Prostate gland (tissue), 2 donors: ENCODE measurements at places on chromosomes 16 and 17. TPM values are rescaled to one million over a fixed set of nuclear protein-coding genes. Genes with fewer than 3 reads are reported as not detected.

- DNase-seq, result no peak
These were observed 62.6 kb downstream of the BANP start for GRCh38 chr16:88013766-88014251.

- no peak for DNase-seq
These were observed 12.8 kb upstream of the CES3 start for GRCh38 chr16:66948134-66948836.

DNA sequence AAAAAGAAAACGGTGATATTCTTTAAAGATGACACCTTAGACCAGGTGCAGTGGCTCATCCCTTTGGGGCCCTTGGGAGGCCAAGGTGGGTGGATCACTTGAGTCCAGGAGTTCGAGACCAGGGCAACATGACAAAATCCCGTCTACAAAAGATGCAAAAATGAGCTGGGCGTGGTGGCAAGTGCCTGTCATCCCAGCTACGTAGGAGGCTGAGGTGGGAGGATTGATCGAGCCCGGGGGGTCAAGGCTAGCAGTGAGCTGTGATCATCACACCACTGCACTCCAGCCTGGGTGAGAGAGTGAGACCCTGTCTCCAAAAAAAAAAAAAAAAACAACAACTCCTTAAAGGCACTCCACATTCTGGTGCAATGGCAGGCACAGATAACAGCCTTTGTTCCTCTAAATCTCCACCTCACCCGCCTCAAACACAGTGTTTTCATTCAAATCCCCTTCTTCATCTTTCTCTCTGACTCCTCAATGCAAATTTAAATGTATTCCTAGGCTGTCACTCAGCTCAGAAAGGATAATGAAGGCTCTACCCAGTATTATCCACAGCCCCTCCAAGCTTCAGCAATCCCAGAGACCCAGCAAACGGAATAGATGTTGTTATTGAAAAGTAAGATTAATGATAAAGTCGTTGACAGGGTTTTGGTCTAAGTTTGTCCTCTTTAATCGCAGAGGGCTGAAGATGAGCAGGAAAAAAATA lies 56.2 kb upstream of the CACNG5 start:
- no peak for DNase-seq

DNA sequence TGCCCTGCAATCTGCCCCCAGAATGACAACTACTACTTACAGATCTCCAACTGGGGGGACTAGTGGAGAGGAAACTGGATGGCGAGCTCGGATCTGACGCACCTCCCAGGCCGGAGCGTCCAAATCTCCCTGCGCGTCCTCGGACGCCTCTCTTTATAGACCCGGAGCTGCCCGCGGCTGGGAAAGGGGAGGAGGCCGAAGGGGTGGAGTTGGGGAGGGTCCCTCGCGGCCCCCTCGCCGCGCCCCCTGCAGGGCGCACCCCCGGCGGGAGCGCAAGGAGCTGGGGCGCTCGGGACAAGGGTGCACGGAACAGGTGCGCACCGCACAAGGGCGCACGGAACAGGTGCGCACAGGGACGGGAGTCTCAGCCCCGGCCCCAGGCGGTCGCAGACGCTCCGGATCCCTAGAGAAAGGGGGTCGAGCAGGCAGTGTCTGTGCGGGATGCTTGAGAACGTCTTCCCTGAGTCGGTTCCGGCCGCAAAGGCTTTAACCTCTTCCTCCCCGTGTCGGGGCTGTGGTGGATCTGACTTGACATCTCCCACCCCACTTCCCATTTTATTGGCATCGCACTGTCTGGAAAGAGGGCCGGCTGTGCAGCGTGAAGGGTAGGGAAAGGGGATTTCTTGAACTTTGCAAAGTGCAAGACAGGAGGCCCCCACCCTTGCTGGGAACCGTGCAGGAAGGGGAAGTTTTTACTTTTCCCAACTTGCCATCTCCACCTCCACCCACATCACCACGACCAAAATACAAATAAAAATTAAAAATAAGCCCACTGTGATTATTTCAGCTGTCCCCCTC lies at the start of gene MYH11:
MYH11 (minus strand) TSS at position 128 of the 798 bp plus-strand sequence. CDS start 18,776 bp downstream, outside the sequence.
- DNase-seq, result no peak

DNA sequence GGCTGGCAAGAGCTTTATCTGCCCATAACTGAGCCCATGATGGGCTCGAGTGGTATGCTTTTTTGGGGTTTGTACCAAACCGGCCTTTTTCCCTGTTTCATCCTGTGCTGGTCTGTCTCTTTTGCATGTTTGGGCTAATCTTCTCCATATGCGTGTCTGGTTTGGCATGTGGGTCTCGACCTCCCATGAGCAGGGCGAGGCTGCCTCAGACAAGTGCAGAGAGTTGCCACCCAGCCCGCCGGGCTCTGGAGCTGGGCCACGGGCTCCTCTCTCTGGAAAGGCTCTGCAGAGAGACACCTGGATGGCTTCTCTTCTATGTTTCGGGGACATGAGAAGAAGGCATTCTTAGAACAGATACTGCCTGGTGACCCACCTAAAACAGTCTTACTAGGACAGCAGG lies 67.8 kb upstream of the TBX2 start:
- DNase-seq, result no peak

DNA sequence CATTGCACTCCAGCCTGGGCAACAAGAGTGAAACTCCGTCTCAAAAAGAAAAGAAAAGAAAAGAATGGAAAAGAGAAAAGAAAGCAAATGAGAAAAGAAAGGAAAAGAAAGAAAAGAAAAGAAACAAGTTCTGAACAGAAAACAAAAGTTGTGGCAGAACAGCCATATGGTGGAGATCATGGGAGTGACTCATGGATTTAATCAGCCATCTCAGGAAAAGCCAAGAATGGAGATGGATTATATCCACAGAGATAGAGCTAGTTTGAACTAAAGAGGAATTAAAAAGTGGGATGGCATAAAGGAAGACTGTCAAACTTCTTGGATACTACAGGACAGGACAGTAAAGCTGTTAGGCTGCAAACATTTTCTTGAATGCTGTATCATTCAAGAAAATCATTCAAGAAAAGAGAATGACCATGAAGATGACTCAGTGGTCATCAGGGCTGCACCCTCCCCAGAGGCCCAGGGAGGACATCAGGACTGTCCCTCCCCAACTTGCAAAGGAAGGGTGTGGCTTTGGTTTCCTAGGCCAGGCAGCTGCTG lies 120.6 kb downstream of the USP22 start:
- DNase-seq, result no peak

DNA sequence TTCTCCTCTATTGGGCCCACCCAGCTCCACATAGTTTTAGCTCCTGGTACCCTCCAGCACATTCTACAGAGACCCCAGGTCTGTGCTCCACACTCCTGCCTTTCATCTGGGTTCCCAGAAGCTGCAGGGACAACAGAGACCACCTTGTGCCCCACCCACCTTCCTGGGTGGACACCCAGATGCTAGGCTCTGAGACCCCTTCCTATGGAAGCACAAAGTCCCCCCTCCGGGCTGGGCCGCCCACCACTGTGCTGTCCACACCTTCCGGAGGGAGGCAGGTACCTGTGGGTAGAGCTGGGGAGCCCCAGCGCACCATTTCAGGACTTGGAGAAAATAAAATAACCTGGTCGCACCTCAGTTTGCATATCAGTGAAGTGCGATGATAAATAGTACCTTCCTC lies 224.9 kb upstream of the FOXF1 start:
- no peak for DNase-seq

DNA sequence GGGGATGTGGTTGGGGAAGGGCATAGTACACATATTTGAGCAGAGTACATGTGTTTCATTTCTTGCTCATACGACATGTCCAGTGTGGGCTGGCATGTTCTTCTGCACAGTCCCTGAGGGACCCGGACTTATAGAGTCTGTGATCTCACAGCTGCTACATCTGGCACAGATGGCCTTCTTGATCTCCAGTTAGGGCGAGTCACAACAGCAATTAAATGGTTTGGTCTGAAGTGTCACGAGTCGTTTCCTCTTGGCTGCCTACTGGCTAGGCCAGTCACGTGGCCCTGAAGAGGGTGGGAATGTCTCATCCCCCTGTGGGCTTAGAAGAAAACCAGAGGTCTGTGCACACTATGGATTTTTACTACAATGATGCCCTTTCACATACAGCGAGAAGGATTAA lies 443.6 kb downstream of the WWOX start:
- DNase-seq, result no peak

GRCh38 chr16:86373276-86373901 lies 136.9 kb upstream of the FOXF1 start:
- DNase-seq, result no peak

DNA sequence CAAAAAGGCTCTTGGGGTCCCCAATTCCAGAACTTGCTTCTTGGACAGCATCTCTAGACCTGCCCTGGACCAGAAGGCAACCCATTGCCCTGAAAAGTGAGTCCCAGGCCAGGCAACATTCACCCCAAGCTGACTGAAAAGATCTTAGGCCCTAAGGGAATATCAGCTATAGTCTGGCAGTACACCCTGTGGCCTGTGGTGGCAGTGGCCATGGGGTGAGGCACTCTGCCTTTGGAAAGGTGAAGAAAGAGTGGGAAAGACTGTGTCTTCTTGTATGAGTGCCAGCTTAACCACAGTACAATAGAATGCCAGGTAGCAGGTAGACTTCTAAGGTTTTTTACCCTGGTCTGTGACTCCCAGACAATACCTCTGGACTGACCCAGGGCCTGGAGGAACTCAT lies 564.5 kb downstream of the CDH8 start:
- no peak for DNase-seq

- DNase-seq, result no peak
These were observed 45.9 kb upstream of the DOC2B start for GRCh38 chr17:227078-227945.

GRCh38 chr16:61413021-61413420 lies 623.2 kb downstream of the CDH8 start:
- DNase-seq, result no peak

DNA sequence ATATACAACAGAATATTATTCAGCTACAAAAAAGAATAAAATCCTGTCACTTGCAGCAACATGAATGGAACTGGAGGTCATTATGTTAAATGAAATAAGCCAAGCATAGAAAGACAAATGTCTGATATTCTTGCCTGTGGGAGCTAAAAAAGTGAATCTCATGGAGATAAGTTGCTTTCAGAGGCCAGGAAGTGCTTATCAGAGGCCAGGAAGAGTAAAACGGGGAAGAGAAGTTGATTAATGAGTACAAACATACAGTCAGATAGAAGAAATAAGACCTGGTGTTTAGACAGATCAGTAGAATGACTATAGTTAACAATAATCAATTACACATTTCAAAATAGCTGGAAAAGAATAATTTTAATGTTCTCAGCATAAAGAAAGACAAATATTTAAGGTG lies 54.4 kb upstream of the CPHXL start:
- DNase-seq, result no peak

DNA sequence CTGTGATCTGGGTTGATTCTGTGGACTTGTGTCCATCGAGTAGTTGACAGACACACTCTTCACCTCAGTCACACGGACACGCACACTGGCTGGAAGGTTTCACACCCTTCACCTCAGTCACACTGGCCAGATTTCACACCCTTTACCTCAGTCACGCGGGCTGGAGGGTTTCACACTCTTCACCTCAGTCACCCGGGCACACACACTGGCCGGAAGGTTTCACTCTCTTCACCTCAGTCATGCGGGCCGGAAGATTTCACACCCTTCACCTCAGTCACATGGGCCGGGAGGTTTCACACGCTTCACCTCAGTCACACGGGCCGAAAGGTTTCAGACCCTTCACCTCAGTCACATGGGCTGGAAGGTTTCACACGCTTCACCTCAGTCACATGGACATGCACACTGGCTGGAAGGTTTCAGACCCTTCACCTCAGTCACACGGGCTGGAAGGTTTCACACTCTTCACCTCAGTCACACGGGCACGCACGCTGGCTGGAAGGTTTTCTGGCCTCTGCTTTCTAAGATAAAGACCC lies 96.2 kb downstream of the PGS1 start:
- no peak for DNase-seq

- DNase-seq, result no peak
These were observed 134.4 kb downstream of the SPACA3 start for GRCh38 chr17:33126086-33126485.

DNA sequence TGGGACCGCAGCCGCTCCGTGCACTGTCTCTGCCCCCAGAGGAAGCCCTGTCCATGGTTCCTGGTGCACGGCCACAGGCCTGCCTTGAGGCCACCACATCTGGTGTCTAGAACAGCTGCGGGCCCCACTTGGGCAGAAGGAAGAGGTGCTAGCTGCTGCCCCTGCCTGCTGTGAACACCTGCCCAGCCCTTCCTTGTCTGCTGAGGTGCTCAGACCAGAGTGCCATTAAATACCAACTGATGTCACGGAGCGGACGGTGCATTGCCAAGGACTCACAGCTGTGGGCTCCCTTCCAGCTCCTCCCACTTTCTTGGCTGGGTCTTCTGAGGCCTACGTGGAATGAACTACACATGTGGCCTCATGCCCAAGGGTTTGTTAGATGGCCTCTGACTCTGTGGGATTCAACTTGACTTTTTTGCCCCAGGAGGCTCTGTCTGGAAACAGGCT lies 146.1 kb downstream of the RAB11FIP4 start:
- peak; percentile 80 for DNase-seq

DNA sequence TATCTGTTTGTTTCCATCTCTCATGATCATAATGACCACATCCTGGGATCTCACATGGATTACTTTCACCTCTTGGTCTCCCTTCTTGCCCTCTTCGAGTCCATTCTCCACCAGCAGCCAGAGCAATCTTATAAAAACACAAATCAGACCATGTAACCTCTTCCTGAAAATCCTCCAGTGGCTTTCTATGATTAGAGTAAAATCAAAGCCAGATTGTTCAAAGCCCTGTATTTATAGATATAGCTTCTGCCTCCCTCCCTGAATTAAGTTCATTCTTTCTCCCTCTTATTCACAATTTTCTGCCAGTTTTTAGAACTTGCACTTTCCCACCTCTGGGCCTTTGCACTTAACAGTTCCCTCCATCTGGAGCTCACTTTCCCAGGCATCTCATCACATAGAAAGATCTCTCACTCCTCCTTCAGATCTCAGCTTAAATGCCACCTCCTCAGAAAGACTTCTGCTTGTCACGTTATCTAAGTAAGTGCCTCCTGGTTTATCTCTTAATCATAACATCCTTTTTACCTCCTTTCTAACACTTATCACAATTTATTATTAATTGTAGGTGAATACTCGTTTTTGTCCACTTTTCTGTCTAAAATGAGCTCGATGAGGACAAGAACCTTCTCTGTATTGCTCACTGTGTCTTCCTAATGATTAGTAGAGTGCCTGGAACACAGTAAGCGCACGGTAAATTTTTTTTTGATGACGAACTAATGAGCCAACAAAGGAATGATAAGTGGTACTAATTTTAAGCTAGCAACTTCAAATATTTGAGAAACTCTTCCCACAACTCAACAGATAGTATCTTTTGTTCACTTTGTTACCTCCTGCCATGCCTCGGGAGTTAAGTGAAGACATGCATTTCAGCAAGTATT lies 80.5 kb downstream of the CYB561 start:
- DNase-seq, result no peak

DNA sequence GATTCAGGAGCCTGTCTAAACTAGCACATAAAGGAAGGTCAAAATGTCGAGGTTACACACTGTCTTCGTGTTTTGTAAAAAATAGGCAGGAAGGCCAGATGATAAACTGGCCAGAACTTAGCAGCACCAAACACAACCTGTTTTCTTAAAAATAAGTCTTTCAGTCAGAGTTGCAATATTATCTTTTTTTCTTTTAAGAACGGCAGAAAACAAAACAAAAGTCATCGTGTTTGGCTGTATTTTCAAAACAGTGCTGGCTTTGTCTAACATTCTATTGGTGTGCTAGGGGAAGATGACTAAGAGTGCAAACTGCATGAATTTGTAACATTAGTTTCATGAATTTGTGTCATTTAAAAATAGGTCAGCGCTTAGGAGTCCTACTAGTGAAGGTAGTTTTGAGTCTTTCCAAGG lies 5.3 kb downstream of the MAF start:
- no peak for DNase-seq

Gene LRRC37A3
- 9.5 TPM for total RNA-seq

Gene ZSCAN32
- 15.2 TPM for total RNA-seq

Gene CCL13
- total RNA-seq, result not detected

Gene IGSF6
- total RNA-seq, result 4.5 TPM

Gene ARL2BP
- total RNA-seq, result 81.4 TPM

Gene MFAP4
- 146 TPM for total RNA-seq

Gene CACNG3
- total RNA-seq, result not detected
